ENCODE measurements at places on chromosomes 4 and X. TPM values are rescaled to one million over a fixed set of nuclear protein-coding genes. Genes with fewer than 3 reads are reported as not detected.

- no peak for DNase-seq
Observed at GRCh38 chr4:160563552-160564282, 1460.8 kb downstream of the RAPGEF2 start.

GRCh38 chr4:112156553-112156952, 11.3 kb downstream of the FAM241A start:
- DNase-seq, result no peak

- no peak for DNase-seq
Observed at GRCh38 chr4:156939801-156940200, 31.8 kb downstream of the PDGFC start.

- DNase-seq, result no peak
Observed at GRCh38 chr4:24991015-24991414, 39.7 kb downstream of the LGI2 start.

Gene FDCSP
- not detected for polyA plus RNA-seq

Gene CABS1
- polyA plus RNA-seq, result not detected

GRCh38 chrX:7059214-7059838, 88.2 kb upstream of the STS start:
- no peak for DNase-seq

GRCh38 chrX:34562006-34562405, 95.1 kb downstream of the TMEM47 start:
- DNase-seq, result no peak

GRCh38 chrX:69808375-69808774, 192.5 kb downstream of the EDA start:
- no peak for DNase-seq

- DNase-seq, result no peak
Observed at GRCh38 chrX:31547816-31548215, 476.0 kb upstream of the FTHL17 start.

Gene MAGEA9B
- polyA plus RNA-seq, result not detected

Gene CLTRN
- polyA plus RNA-seq, result 0.29 TPM

Gene MRPL1
- 49.9 TPM for polyA plus RNA-seq

GRCh38 chr4:108611365-108611764, 9.0 kb upstream of the RPL34 start:
- DNase-seq, result no peak

DNA sequence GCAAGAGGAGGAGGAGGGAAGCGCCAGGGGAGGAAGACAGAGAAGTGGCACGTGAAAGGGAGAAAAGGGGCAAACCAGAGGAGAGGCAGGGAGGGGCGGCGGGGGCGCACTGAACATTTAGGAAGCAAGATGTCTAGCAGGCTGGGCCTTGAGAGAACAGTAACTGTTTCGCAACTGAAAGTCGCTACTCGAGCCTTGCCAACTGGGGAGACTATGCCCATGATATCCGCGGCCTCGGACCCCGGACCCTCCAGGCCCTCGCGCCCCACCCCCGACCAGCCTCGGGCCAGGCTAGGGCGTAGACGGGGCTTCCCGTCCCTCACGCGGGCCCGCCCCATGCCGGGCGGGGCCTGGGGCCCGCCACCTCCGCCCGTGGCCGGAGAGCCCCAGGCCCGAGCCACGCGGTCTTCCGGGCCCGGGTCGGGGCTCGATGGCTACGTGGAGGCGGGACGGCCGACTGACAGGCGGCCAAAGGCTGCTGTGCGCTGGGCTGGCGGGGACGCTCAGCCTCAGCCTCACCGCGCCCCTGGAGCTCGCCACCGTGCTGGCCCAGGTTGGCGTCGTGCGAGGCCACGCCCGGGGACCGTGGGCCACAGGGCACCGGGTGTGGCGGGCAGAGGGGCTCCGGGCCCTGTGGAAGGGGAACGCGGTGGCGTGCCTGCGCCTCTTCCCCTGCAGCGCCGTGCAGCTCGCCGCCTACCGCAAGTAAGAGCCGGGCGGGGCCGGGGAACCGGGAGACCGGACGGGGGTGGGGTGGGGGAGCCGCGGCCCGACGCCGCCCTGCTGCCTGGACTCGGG, at the start of gene SLC25A43:
Gene SLC25A43, plus strand, starts transcription at position 363 of the 798 bp plus-strand sequence. Its CDS starts 68 bp downstream, at position 431.
- no peak for DNase-seq

Gene MMAA
- 7.2 TPM for polyA plus RNA-seq

Gene RHOXF1
- polyA plus RNA-seq, result not detected

GRCh38 chrX:65757943-65758342, 90.5 kb downstream of the MSN start:
- no peak for DNase-seq

DNA sequence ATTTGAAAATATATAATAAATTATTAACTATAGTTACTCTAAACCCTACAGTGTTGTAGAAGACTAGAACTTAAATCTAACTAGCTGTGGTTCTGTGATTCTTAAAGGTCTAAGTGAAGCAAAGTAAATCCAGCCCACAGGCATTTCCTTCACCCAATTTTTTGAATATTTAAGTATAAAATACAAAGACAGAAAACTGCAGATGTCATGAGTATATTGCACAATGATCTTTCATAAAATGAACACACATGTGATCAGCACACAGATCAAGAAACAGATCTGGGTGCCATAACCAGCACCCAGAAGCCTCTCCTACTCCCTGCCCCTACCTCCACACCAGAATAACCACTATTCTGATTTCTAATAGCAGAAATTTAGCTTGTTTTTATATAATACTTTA, 82.9 kb downstream of the CAMK2D start:
- DNase-seq, result no peak

DNA sequence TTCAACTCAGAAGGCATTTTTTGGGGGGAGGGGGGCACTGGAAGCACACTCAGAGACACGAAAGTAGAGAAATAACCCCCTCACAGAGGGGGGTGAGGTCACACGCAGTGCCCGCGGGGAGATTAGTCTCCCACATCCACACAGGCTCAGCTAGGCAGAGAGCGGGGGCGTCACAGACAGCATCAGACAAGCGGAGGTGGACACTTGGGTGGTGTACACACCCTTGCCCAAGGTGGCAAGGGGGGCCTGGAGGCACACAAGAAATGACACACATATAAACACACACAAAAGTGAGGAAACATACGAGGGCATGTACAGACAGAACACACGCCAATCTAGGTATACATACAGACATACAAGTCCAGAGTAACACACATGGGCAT, 637 bp upstream of the SYN1 start:
- no peak for DNase-seq

- no peak for DNase-seq
Observed at GRCh38 chr4:26955241-26955640, 94.6 kb downstream of the STIM2 start.

DNA sequence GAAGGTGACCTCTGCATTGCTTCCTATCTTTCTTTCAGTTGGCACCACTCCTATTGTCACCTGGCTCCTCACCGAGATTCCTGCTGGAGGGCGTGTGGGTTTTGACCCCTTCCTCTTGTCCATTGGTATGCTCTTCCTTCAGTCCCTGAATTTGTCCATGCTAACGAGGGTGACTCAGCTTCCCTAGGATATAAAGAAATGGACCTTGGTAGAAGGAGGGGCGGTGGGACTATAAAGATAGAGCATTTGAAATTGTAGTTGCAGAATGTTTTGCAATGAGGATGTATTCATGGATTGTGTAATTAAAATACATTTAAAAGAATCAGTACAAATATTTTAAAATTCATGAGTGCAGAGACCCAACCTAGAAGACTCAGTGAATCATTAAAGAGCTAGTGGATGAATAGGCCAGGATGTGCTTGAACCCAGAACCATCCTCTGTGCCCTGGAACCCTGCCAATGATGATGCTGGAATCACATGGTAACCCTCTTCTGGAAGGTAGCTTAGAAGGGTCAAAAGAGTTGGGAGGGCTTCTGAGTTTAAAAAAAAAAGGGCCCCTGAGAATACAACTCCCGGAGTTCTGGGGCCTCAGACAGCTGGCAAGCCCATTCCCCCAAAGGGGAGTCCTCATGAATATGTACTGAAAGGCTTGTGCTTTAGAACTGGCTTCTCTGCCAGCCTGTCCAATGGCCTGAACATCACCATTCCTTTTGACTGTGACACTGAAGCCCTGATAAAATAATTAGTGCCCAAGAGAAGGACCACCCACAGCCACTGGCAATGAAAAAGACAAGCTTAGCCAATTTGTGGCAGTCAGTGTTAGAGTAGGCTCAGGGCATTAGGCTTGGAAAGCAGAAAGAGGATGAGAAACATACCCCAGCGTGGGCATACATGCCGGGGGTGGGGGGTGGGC, 8.0 kb downstream of the XPNPEP2 start:
- no peak for DNase-seq

- no peak for DNase-seq
Observed at GRCh38 chr4:102250341-102250740, 94.9 kb downstream of the SLC39A8 start.

Gene SAGE1
- not detected for polyA plus RNA-seq

DNA sequence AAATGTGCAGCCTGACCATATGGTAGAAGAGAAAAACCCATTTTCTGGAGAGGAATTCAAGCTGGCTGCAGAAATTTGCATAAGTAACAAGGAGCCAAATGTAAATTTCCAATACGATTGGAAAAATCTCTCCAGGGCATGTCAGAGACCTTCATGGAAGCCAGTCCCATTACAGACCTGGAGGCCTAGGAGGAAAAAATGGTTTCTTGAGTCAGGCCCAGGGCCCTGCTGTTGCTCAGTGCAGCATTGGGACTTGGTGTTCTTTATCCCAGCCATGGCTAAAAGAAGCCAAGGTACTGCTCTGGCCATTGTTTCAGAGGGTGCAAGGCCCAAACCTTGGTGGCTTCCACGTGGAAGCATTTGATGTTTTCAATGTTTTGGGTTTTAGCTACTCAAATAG, 70.6 kb downstream of the MAGEC2 start:
- no peak for DNase-seq

DNA sequence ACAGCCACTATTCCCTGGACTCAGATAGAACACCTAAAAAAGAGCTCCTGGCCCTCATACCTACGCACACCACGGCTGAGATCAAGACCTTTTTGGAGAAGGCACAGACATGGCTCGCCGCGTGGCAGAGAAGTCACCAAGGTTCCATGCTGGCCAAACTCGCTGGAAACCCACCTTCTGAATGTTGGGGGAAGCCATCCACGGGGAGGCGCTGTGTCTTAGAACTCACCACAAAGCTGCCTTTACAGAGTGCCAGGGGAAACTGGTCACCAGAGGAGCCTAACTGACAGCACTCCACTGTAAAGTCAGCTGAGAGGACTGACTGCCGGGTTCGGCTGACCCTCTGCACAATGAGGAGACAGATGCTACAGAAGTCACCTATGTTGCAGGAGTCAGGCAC, 97.9 kb downstream of the NEUROG2 start:
- no peak for DNase-seq

Gene TADA2B
- polyA plus RNA-seq, result 6.4 TPM

Gene GRXCR1
- polyA plus RNA-seq, result not detected

GRCh38 chr4:66266035-66266434, 595.7 kb upstream of the EPHA5 start:
- no peak for DNase-seq

Gene GLOD5
- polyA plus RNA-seq, result not detected

DNA sequence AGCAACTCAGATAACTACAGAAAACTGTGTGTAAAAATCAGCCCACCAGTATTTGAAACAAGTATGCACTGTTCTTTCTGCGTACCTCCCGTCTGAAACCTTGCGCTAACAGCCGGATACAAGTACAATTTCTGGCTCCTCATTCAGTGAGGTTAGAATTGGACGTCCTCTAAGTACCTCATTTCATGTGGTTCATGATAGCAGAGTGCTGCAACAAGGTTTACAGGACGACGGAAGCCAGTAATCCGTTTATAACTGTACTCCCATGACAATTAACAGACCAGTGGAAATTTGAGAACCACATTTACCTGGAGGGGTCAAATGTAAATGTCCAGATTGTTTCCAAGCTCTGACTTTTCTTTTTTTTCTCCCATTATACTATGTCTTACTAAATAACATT, 52.9 kb upstream of the TENM3 start:
- DNase-seq, result no peak

GRCh38 chr4:166896254-166896653, 338.0 kb downstream of the SPOCK3 start:
- no peak for DNase-seq

Gene CHRDL1
- 0.19 TPM for polyA plus RNA-seq

- no peak for DNase-seq
Observed at GRCh38 chr4:131613086-131613823, 1535.8 kb upstream of the PCDH10 start.

GRCh38 chr4:140856621-140857062, 100.5 kb upstream of the TBC1D9 start:
- no peak for DNase-seq

DNA sequence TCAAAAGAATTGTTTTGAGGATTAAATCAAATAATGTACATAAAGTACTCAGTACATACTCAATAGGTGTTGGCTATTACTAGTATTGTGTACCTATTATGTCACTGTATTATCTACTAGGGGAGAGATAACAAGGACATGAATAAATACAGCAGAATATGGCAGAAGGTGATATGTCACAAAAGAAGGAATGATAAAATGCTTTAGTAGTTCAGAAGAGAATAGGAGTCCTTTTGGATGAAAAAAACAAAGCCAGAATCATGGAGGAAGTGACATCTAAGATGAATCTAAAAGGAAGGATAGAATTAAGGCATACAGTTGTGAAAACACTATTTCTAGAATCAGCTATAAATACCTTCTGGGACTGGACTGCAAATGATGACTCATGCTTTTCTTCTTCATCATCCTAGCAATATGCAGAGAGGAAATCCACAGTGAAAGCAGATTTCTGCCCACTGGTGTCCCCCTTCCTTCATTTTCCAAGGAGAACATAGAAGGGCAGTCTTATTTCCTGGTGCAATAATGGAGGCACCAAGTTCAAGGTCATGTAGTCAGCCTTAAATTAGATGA, 98.7 kb downstream of the GLUD2 start:
- no peak for DNase-seq

Gene HAND2
- 2.2 TPM for polyA plus RNA-seq

- no peak for DNase-seq
Observed at GRCh38 chrX:119622356-119623232, 16.4 kb upstream of the NKRF start.

Data from AG04450 (cell line).